NCI-H1092 treated with DMSO at 0.1 percent for 48 hours (cell line): ENCODE measurements at places on chromosomes 12 and 14.

- no peak for DNase-seq
Measured at GRCh38 chr12:93335603-93336162, 42.0 kb upstream of the NUDT4 start.

GRCh38 chr14:69312608-69313007 lies 52.6 kb downstream of the GALNT16 start:
- DNase-seq = no peak

GRCh38 chr12:17079251-17079909 lies 473.4 kb upstream of the LMO3 start:
- no peak for DNase-seq

GRCh38 chr14:63770187-63770807 lies 42.4 kb upstream of the SGPP1 start:
- DNase-seq = peak; percentile 42

- DNase-seq = no peak
Measured at GRCh38 chr14:75395862-75396261, 32.0 kb upstream of the JDP2 start.

GRCh38 chr12:104928036-104928745 lies 29.9 kb downstream of the SLC41A2 start:
- no peak for DNase-seq

DNA sequence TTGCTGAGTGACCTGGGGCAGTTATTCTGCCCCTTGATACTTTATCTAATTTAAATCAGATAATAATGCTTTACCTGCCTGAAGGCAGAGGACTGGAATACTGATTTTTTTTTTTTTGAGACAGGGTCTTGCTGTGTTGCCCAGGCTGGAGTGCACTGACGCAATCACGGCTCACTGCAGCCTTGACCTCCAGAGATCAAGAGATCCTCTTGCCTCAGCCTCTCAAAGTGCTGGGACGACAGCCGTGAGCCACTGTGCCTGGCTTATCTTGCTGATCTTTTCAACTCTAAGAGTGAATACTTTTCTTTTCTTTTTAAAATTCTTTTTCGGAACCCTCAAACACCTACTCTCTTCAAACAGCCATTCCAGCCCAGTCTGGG lies 699 bp upstream of the B4GALNT3 start:
- no peak for DNase-seq

DNA sequence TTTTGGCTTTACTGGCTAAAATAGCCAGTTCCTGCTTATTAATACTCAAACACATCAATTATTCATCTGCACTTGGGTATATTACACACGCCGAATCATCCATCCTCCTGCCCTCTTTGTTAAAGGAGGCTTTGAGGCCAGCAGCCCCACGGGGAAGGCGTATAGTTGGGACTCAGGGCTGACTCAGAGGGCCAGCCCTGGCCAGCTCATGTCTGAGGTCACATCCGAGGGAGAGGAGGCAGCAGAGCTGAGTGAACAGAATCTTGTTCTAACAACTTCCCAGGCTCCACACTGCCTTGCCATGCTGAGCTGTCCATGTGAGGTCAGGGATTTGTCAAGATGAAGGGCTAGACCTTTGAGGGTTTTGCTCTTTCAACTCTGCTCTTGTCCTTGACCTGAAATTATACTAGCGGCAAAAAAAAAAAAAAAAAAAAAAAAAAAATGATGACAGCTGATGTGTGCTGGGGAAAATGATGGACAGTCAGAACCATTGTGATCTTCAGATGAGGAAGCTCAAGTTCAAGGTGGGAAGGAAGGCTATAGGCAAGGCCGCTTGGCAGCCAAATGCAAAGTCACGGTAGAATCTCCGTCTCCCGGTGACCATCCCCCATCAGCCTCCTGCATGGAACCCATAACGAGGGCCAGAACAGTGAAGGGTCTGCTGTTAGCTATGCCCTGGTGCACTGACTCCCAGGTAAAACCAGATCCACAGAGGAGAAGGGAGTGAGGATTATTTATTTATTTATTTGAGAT lies 12.5 kb upstream of the MARK3 start:
- DNase-seq = no peak

GRCh38 chr14:35304812-35305462 lies 12.8 kb downstream of the PSMA6 start:
- DNase-seq = no peak

DNA sequence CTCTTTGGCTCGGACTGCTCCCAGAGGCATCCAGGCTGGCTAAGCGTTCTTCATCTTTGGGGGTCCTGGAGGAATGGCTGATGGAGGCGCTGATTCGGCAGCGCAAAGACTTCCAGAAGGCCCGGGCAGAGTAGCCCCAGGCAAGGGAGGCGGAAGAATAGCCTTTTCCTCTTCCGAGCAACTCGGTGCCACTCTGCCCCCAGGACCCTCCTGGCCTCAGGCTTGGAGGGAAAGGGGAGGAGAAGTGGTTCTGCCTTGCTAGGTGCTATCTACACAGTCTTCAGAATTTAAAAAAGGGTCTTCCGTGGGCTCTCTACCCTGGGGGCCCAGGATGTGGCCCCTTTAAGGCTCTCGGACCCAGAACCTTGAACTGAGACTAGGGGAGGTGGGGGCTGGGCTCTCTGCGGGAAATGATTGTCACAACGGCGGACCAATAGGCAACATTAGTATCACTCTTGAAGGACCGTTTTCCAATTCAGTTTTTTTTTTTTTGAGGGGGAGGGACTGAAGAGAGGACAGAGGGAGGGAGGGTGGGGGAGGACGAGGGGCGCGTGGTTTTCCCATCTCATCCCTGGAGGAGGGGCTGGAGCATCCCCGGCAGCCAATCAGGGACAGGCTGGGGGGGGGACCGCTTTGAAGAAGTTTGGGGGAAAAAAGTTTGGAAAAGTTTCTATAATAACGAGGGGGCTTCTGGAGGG lies at the start of gene NFATC4:
Gene NFATC4, plus strand, starts transcription at position 671 of the 698 bp plus-strand sequence. CDS start 157 bp downstream, outside the sequence.
- peak; percentile 91 for DNase-seq

- DNase-seq = no peak
Measured at GRCh38 chr14:87205811-87206210, 787.2 kb downstream of the GALC start.

GRCh38 chr12:107349008-107349747 lies 255.8 kb upstream of the CRY1 start:
- DNase-seq = peak; percentile 14

DNA sequence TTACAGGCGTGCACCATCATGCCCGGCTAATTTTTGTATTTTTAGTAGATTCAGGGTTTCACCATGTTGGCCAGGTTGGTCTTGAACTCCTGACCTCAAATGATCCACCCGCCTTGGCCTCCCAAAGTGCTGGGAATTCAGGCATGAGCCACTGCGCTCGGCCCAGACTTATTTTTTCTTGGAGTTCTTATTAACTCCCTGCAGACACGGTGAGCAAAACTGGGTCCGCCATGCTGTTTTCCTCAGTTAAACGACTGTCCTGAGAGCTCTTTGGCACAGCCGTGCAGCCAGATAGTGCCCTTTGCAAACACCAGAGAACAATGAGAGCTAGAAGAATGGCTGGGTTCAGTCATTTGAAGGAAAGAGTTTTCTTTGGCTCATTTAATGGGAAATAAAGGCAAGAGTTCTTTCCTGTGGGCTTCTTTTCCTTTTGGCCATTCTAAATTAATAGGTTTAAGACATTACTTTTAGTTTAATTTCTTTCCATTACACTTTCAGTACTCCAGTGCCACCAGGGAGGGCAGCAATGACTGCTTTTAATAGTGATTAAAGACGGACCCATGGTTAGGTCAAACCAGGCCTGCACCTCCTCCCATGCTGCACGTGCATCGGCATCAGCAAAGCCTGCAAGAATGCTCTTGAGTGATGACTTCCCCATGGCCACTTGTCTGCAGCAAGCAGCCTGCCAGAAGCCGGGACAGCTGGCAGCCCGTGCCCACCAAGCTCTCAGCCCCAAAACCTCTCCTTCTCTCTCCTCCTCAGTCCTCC lies 60.7 kb downstream of the VCPKMT start:
- DNase-seq = no peak

DNA sequence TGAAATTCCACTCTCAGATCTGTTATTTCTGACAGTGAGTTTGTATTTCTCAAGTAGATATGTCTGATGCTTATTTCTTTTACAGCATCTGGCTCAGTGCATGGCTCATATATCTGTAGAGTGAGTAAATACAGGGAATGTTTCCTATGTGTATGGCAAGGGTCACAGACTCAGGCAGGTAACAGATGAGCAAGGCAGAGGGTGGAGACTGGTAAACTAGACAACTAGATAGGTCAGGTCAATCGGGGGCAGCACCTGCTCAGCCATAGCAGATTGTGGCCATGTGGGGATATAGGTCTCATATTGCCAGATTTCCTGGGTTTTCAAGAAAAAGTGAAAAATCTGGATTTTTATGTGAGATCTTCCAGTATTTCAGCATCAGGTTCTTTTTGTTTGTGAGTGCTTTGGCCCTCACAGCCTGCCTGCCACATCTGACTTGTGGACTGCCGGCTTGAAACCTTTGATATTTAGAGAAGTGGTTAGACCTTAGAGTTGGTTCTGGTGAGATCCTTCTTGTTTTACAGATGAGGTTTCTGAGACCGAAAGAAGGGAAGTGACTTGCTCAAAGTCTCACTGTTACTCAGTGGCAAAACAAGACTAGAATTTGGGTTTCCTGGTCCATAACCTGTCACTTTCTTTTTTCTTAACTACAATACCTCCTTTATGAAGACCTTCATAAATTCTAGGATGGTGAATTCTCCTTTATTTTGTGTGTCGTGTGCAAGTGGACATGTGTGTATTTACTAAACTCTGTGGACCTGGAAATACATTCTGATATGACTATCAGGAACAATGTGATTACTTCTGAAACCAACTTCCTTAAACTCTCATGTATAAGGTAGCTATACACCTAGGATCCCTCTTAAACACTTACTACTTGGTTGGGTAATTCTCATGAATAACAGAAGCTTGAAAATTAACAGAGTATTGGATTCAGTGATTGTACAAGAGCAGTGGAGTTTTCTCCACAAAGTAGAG lies 34.4 kb downstream of the PROX2 start:
- no peak for DNase-seq

GRCh38 chr12:77481687-77482086 lies 349.0 kb upstream of the NAV3 start:
- no peak for DNase-seq

DNA sequence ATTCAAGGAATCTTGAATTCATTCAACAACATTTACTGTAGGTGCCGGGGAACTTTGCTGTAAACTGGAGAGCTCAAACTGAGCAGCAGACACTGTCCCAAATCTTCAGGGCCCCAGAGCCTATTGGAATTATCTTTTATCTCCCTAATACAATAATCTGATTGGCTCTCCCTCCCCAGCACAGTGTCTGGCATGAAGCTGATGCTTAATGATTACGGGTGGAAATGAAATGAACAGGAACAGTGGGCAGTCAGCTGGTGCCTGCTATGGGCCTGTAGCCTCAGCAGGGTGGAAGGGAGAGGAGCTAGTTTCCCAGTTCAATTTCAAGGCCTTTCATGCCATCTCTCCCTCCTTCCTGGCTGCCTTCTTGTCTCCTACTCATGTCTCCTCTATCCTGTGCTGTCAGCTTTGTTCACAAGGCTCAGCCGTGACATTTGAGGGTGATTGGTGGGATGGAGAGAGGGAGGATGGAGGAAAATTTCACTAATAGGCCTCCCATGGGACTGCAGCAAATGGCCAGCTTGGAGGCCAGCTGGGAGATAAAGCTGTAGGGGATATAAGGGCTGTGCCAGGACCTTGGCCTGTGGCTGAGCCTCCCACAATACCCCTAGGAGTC lies 4.3 kb upstream of the RAPGEF3 start:
- DNase-seq = no peak

GRCh38 chr12:106197906-106198623 lies 49.8 kb downstream of the CKAP4 start:
- DNase-seq = no peak

GRCh38 chr14:95362138-95362494 lies 42.4 kb upstream of the CLMN start:
- no peak for DNase-seq

- DNase-seq = no peak
Measured at GRCh38 chr12:1504304-1504894, 90.0 kb downstream of the FBXL14 start.

DNA sequence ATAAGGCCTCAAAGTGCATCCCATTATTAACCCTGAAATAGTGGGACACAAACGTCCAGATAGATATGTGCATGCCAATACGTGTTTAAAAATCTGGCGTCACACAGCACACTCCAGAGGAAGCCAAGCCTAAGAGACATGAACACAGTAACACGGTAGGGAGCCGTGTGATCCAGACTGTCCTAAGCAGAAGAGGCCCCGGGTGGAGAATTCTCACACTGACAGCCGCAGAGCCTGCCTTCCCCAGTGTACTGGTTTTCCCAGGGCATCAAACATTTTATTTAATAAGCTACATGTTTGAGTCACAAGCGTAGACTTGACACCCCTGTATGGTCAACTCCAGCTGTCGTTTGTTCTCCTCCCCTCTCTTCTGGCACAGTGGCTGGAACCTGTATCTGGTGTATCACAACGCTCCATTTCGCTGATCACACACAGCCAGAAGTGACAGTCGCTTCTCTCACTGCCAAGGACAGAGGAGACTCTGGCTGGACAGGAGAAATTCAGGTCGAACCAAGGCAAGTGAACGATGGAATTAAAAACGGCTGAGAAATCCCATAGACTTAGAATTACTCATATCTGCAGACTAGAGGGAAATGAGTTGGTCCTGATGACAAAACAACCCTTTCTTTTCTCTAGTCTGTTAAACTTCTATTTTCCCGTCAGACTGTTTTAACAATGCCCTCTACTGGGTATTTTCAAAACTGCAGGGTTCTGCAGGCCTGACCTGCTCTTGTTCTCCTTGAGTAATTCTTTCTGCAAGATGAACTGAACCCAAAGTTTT lies 359.9 kb downstream of the RGS6 start:
- DNase-seq = peak; percentile 3

DNA sequence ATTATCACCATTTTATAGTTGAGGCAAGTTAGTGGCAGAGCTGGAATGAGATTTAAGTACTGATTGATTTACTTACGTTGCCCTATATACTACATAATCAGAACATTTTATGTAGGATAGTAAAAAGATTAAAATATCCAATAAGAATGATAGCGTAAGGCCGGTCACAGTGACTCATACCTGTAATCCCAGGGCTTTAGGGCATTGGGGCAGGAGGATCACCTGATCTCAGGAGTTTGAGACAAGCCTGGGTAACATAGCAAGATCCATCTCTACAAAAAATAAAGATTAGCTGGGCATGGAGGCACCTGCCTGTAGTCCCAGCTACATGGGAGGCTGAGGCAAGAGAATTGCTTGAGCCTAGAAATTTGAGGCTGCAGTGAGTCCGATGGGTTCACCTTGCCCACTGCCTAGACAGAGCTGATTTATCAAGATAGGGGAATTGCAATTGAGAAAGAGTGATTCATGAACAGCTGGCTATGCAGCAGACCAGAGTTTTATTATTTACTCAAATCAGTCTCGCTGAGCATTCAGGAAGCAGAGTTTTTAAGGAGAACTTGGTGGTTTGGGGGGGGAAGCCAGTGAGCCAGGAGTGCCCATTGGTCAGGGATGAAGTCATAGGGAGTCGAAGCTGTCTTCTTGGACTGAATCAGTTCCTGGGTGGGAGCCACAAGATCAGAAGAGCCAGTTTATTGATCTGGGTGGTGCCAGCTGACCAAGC lies 24.7 kb upstream of the SGPP1 start:
- no peak for DNase-seq

DNA sequence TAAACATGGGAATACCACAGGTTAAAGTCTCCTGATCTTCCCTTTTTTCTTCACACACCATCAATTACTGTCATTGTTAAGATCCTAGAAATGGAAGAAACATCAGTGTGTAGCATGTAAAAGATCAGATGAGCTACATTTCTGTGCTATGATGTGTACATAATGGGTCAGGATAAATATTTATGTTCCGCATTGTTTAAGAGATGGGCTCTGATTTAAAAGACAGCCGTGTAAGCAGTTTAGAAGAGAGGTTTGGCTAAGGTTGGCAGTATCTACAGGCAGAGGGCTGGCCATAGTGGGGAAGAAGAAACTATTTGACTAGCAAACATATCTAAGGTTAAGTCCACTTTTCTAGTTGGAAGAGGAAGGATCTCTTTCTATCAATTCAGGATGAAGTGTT lies 49.4 kb downstream of the LRRC9 start:
- DNase-seq = no peak
